Retinal pigment epithelial cell (primary cell): ENCODE measurements at places on chromosomes 6 and 20.
A peak's percentile ranks its signal among the peaks of the same experiment; 100 is the strongest.

GRCh38 chr6:128483472-128484135 is 36.8 kb downstream of the PTPRK start:
- DNase-seq = no peak

GRCh38 chr20:35978041-35978513 is 9.7 kb downstream of the CNBD2 start:
- no peak for DNase-seq

GRCh38 chr6:169799474-169799926 is 48.1 kb downstream of the ERMARD start:
- DNase-seq = no peak

DNA sequence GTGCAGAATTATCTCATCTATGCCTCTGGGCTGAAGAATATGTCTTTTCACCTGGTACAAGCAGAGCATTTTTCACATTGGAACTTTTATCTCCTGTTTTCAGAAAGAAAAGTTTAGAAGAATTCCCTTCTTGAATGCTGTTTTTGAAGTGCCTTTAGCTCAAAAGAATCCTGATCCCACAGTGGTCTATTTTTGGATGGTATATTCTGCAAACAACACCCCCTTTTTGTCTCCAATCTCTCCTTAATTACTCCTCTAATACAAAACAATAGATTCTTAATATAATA is 57.7 kb upstream of the HFE start:
- no peak for DNase-seq

DNA sequence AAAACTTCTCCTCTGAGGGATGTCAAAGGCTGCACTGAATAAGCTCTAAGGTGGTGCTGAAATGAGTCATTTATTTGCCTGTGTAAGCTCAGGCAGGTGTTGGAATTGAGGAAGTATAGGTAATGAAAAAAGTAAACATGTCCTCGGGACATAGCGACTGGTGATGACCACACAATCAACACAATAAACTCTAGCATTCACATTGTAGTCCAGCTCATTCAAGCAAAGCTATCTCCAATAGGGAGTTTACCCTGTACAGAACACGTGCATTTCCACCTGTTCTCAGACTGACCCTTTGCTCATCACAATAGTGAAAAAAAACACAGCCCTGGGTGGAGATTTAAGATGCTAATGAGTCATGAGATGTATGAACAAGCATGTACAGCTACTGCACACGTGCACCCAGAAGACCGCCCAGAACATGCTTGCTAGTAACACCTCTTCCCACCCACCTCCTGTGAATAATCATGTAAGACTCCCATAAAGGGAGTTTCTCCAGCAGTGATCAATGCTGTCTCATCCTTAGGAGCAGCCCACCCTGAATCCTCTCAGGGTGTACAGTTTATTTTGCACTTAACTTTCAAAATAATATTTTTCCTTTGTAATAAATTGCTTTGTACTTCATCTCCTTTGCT is 33.0 kb upstream of the POU5F1 start:
- no peak for DNase-seq

- peak; percentile 69 for DNase-seq
These were observed 111.6 kb downstream of the TINAG start for GRCh38 chr6:54419885-54420284.
